ENCODE measurements at places on chromosomes 2 and 18.

- DNase-seq: no peak
Observed at GRCh38 chr2:65313126-65313953, 85.7 kb downstream of the ACTR2 start.

DNA sequence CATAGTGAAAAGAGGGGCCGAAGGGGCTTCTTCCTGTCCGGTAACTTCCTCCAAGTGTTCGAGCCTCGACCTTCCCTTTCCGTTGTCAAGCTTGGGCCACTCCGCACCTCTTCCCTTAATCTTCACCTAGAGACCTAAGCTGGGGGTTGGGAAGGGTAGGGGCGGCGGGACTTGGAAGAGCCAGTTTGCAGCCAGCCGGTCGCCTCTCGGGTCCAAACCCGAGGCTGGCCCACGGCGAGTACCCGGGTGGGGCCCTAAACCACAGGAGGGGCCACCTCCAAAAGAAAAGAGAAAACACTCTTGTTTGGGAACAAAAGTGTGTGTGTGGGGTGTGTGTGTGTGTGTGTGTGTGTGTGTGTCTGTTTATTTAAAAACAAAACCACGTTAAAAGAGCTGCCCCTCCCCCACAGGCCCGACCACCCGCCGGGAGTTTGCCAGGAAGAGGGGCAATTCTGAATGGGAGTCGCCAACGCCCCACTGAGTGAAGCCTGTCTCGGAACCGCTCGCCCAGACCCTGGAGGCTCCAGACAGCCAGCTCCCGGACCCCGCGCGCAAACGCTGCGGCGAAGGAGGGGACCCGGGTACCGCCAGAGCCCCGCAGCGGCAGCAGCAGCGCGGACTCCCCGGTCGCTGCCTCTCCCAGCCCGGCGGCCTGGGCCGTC, 488 bp upstream of the RHOB start:
- DNase-seq: no peak

GRCh38 chr18:908758-909724, 4.4 kb downstream of the ADCYAP1 start:
- DNase-seq: no peak

DNA sequence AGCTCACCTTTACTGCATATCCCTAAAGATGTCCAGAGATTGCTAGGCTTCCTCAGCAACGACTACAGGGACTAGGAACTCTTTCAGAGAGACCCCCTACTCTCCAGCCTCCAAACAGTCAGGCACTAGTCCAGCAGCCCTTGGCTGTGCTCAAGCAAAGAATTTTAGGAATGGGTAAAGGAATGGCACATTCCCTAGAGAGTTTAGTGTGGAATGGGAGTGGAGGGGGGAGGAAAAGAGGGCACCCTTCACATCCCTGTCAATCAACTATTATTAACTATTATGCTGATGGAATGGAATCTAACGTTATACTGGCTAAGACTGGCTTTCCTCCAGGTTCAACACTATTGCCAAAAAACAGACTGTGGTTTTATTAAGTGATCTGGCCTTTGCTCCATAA, 64.8 kb downstream of the IKZF2 start:
- DNase-seq: no peak

- peak; percentile 37 for DNase-seq
Observed at GRCh38 chr2:96325884-96326255, 753 bp downstream of the ITPRIPL1 start.

DNA sequence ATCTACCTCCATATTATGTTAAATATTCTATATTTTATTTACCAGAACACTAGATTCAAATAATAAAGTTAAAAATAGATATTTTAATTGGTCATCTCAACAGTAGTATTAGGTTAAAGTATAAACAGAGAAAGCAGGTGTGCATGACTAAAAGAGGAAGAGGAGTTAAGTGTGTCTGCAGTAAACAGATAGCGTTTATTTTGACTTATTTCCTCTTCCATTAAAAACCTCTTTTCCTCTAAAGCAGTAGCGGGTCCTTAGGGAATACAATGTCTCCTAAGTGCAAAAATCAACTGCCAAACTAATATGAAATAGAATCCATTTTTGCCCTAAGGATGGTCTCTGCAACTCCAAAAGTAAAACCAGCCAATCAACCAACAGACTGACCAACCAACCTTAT, 27.7 kb downstream of the EIF2AK3 start:
- DNase-seq: no peak

DNA sequence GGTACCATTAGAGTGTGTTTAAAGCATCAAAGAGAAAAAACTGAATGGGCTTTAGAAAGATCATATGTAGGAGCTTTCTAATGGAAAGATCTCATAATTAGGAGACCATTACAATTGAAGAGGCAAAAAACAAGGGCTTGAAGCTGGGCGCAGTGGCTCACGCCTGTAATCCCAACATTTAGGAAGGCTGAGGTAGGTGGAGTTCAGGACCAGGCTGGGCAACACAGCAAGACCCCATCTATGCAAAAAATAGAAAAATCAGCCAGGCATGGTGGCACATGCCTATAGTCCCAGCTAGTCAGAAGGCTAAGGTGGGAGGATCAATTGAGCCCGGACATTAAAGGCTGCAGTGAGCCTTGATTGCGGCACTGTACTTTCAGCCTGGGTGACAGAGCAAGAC, 59.0 kb downstream of the PIAS2 start:
- no peak for DNase-seq

- no peak for DNase-seq
Observed at GRCh38 chr2:54336977-54337255, 80.9 kb upstream of the TSPYL6 start.

DNA sequence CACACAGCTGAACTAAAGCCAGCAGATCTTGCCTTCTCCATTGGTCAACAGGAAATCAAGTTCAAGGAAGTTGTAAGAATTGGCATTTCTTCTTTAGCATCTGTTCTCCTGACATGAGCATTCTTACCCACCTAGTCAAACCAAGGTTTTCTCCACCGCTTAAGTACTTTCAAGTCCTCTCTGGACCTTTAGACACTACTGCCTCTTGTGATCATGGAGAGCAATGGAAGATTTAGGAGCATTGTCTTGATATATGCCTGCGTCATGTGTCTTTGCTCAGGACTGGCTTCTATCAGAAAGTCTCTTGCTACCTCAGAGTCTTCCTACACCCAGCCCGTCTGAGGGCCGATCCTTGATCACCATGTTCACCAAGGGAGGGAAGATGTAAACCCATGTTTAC, 262.2 kb downstream of the PHLPP1 start:
- no peak for DNase-seq

- DNase-seq: no peak
Observed at GRCh38 chr2:51629406-51629805, 597.5 kb upstream of the NRXN1 start.

DNA sequence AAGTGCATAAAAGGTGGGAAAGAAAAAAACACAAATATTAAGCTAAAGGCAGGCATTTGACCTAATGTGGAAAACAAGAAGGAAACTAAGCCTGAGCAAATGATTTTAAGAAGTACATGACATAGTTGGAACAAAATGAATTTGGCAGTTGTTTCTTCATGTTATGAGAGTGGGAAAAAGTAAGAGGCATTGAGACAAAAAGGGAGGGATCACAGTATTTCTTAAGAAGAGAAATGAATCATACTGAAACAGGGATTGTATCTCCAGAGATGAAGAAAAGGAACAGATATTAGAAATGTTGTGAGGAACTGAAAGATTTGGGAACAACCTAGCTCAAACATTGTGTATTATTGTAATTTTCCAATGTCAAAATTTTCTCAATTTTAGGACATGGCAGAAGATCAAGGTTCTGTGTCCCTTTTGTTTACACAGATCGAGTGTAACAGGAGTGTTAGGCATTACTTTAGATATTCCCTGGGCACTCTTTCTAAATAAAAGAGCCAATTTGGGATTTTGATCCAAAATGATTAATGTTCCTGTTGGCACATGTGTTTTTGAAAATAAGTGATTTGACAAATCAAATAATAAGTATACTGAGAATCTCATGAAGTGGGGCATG, 98.6 kb downstream of the CALCRL start:
- no peak for DNase-seq

DNA sequence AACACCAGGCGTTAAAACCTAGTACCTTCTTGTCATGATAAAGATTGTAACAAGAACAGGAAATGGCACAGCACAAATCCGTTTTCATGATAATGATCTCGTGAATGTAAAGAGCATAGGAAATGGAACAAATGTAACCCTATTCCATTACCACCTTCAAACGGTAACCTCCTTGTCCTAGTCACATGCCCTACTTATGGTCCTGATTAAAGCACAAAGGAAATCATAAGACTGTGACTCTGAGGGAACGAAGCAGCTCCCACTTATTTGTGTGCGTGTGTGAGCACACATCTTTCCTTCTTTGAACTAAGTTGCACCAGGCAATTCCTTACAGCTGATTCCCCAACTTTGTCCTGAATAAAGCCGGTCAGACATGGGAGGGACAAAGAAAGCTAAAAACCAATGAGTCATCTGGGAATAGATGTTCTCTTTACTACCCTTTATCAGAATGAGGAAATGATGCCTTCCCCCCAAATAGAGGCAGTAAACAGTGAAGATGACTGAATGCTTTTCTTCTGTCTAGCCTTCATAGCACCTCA, 192.6 kb downstream of the IKZF2 start:
- DNase-seq: no peak

GRCh38 chr18:34108206-34108605, 116.5 kb downstream of the NOL4 start:
- no peak for DNase-seq

GRCh38 chr2:240711701-240712100, 20.0 kb downstream of the AQP12A start:
- DNase-seq: no peak

- no peak for DNase-seq
Observed at GRCh38 chr2:181570833-181571661, 85.9 kb downstream of the CERKL start.

- no peak for DNase-seq
Observed at GRCh38 chr18:36697905-36698304, 130.9 kb downstream of the TPGS2 start.

DNA sequence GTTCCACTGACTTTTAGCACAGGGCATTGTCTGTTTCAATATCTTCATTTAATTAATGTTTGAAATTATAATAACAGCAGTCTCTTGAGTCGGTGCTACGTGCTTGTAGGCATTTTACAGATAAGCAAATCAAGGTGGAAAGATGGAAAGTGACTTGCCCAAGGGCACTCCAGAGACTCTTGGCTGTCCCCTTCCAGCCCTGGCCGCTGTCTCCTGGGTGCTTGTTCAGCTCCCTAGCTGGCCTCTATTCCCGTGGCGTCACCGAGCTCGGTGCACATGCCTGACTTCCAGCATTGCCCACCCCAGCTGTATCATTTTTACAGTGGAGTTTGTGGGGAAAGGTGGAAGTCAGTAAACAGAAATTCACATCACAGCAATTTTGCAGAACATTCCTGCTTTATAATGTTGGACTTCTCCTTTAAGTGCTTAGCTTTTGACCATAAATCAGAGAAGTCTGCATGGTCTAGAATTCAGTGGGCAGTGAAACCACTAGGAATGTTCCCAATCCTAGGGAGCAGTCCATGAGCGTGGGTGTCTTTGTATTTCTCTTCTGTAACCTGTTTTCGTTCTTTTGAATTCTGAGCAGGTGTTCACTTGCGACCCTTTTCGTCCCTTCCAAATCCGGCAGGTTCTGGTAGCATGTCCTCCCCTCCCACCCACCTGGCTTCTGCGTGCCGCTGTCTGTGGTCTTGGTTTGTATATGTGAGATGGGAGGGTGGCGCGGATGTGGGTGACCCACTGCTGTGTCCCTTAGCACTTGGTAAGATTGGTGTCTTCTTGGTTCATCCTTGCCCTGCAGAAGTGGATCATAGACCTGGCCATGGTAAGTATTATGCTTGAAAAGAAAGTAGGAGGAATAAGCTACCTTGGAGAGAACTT, 8.4 kb downstream of the SLC66A3 start:
- DNase-seq: no peak

GRCh38 chr2:194103941-194104659, 1552.9 kb upstream of the SLC39A10 start:
- no peak for DNase-seq

DNA sequence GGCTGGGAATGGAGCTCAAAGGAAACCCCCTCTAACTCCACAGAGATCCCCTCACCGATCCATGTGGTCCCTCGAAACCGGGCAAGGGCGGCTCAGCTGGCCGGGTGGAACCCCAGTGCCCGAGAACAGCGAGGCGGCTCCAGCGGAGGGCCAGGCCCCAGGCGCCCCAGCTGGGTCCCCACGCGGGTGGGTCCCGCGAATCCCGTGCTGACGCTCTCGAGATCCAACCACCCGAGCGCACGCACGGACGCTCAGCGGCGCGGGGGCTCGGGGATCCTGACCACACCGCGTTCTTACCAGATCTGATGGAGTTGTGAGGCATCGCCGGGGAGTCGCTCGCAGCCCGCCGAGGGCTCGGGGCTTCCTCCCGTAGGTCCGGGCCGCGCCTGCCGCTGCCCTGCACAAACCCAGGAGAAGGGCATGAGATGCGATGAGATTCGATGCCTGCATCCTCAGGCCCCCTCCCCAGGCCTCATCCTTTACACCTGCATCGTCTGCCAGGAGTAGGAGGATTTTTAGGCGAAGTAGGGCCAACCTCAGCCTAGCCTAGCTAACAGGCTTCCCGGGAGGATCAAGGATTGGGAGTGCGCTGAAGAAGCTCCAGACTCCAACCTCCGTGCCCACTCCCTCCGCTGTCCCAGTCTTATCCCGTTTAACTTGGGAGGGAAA, 514 bp downstream of the PAX8 start:
- DNase-seq: no peak

- no peak for DNase-seq
Observed at GRCh38 chr2:233312874-233313273, 5.3 kb downstream of the SAG start.

DNA sequence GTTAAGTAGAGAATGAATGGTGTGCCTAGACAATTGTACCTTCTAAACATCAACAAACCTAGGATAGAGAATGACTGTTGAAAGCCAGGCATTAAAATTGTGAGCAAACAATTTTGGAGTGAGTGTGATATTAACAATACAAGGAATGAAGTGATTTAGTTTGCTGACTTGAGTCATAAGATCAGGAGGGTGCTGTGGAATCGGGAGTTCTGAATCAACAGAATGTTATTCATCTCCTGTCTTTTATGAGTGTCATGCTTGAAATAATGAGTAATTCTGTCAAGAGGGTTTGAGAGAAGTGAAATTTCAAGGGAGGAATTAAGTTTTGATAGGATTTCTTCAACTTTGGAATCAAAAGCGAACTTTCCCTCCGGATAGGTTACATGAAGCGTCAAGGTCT, 214.4 kb upstream of the DSEL start:
- DNase-seq: no peak

- no peak for DNase-seq
Observed at GRCh38 chr2:39661826-39662225, 3.9 kb upstream of the TMEM178A start.

DNA sequence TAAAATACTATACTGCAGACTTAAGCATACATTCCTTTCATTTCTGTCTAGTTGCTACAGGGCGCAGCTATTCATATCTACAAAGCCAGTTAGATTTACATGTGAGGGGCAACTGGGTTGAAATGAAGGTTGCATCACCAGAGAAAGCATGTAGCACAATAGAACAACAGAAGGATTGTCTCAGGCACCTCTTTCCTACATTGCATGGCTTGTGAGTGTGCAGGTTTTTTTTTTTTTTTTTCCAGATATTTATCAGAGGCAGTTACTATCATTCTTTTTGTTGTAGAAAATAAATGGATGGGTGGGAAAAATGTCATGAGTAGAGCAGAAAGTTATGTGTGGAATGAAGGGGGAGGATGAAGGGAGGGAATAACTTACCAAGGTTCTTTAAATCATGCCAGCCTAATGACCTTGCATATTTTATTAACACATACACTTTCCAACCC, 86.8 kb downstream of the ERBB4 start:
- DNase-seq: no peak

- DNase-seq: no peak
Observed at GRCh38 chr18:6956999-6957398, 160.6 kb downstream of the LAMA1 start.

- no peak for DNase-seq
Observed at GRCh38 chr2:98472961-98473746, 28.5 kb downstream of the INPP4A start.

GRCh38 chr2:64526034-64526433, 1.9 kb downstream of the AFTPH start:
- DNase-seq: no peak
